Natural killer cell (primary cell): ENCODE measurements at places on chromosomes 7 and 10.

GRCh38 chr7:21603972-21604749 is 61.3 kb downstream of the DNAH11 start:
- no peak for DNase-seq
- H3K27ac ChIP-seq = no peak overlapping the region
- H3K36me3 ChIP-seq = no peaks in the 10 kb centered on the region

DNA sequence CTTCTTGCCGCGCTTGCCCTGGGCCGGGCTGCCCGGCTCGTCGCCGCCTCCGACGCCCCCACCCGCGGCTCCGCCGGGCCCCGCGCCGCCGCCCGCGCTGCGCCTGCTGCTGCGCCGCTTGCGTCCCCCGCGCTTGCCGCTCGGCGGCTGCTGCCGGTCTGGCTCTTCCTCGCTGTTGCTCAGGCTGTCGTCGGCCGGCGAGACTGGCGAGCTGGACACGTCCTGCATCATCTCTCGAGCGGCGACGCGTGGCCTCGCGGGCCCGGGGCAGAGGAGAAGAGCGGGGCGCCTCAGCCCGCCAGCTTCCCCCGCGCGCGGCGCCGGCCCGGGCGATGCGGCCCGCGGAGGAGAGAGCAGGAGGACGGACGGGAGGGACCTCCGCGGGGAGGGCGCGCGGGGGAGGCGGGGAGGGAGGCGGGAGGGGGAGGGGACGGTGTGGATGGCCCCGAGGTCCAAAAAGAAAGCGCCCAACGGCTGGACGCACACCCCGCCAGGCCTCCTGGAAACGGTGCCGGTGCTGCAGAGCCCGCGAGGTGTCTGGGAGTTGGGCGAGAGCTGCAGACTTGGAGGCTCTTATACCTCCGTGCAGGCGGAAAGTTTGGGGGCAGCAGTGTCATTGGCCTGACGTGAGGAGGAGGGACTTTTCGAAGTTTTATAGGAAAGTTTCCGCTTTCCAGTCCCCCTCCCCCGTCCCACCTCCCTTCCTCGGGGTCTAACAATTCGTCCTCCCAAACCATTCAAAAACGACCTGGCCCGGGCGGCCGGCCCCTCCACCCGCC is at the start of gene TWIST1:
TSS of gene TWIST1 (minus strand) at position 546 of the 779 bp plus-strand sequence. CDS start at position 231, 315 bp downstream.
- H3K4me1 ChIP-seq = peaks cover 24% of the 10 kb centered on the region
- no peak within 1 kb of the TSS for H3K27ac ChIP-seq
- H3K4me3 ChIP-seq = peak within 1 kb of the TSS; percentile 13
- no peaks in the 10 kb centered on the region for H3K36me3 ChIP-seq
- peaks cover 74% of the 10 kb centered on the region for H3K27me3 ChIP-seq

DNA sequence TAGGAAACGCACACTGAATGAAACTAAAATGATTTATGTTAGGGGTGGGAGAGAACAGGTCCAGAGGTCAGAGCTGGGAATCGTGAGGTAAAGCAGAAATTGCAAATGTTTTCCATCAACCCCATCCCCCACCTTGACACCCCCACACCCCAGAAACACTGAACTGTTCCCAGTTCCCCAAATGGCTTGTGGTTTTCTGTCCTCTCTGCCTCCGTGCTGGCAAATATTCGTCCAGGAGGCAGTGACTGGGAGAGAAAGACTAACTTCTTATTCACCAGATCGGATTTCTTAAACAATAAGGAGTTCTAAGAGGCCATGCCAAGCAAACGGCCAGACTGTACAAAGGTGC is 730 bp upstream of the RASSF4 start:
- H3K4me3 ChIP-seq = peak overlapping the region; percentile 88
- peak overlapping the region; percentile 62 for H3K27ac ChIP-seq
- peaks cover 6% of the 10 kb centered on the region for H3K36me3 ChIP-seq
- no peaks in the 10 kb centered on the region for H3K27me3 ChIP-seq
- peaks cover 48% of the 10 kb centered on the region for H3K4me1 ChIP-seq
- DNase-seq = no peak

GRCh38 chr10:124116771-124117510 is 23.5 kb upstream of the CHST15 start:
- peaks cover 18% of the 10 kb centered on the region for H3K4me1 ChIP-seq
- H3K36me3 ChIP-seq = no peaks in the 10 kb centered on the region
- no peak for DNase-seq
- no peaks in the 10 kb centered on the region for H3K27me3 ChIP-seq
- no peak overlapping the region for H3K27ac ChIP-seq
- no peak overlapping the region for H3K4me3 ChIP-seq

DNA sequence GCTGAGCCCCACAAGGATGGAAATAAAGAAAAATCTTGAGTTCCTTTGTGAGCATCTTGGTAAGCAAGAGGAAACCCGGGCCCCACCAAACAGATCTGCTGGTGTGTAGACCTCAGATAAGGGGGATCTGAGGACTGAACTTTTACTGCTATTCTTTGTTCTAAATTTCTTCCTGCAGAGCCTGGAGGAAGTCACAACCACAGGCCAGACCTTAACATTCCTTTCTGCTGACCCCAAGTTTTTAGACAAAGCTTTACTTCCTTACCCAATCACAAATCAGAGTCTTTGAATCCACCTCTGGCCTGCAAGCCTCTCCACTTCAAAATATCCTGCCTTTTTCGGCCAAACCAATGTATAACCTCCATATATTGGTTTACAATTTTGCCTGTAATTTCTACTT is 352.6 kb upstream of the AUTS2 start:
- no peaks in the 10 kb centered on the region for H3K4me1 ChIP-seq
- no peak overlapping the region for H3K27ac ChIP-seq
- no peak overlapping the region for H3K4me3 ChIP-seq
- no peaks in the 10 kb centered on the region for H3K36me3 ChIP-seq
- no peaks in the 10 kb centered on the region for H3K27me3 ChIP-seq

DNA sequence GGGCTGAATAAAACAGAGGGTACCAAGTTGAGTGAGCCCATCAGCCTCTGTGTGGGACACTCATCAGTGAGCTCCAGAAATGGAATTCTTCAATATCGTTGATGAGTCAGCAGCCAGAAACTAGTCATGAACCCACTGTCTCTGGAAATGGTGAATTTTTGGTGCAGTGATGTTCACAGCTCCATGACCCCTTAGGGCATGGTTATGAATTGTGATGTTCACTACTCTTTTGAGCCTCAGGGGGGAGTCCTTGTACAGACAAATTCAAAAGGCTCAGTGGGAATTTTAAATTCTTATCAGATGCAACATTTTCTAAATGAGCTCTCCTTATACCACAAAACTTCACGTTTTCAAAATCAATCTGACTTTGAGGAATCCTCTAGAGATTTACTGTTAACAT is 335.7 kb downstream of the PHTF2 start:
- no peaks in the 10 kb centered on the region for H3K36me3 ChIP-seq
- DNase-seq = no peak
- H3K27me3 ChIP-seq = no peaks in the 10 kb centered on the region
- H3K27ac ChIP-seq = no peak overlapping the region

DNA sequence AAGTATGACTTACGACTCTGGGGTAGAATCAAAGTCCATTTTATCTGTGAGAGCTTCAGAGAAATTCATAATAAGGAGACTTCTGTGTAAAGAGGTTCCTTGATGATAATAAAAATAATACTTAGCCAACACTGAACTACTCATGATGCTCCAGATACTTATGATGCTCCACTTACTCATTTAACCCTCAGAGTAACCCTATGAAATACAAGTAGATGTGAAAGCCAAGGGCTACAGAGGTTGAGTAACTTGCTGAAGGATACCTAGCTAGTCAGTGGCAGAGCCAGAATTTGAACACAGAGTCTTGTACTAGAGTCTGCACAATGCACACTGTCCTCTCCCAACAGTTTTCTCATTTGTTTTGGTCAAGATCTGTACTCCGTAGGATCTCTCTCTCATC is 89.5 kb downstream of the HECW1 start:
- H3K4me1 ChIP-seq = no peaks in the 10 kb centered on the region
- no peaks in the 10 kb centered on the region for H3K27me3 ChIP-seq
- DNase-seq = no peak
- no peak overlapping the region for H3K27ac ChIP-seq
- H3K4me3 ChIP-seq = no peak overlapping the region

GRCh38 chr7:94298943-94299342 is 95.8 kb upstream of the COL1A2 start:
- H3K4me3 ChIP-seq = no peak overlapping the region
- H3K36me3 ChIP-seq = no peaks in the 10 kb centered on the region
- H3K27ac ChIP-seq = no peak overlapping the region
- H3K27me3 ChIP-seq = no peaks in the 10 kb centered on the region
- no peak for DNase-seq

- H3K27ac ChIP-seq = no peak overlapping the region
- DNase-seq = no peak
- H3K4me1 ChIP-seq = peaks cover 16% of the 10 kb centered on the region
- no peaks in the 10 kb centered on the region for H3K27me3 ChIP-seq
- H3K4me3 ChIP-seq = no peak overlapping the region
These were observed 96.2 kb downstream of the GLCCI1 start for GRCh38 chr7:8064828-8065227.

- H3K36me3 ChIP-seq = no peaks in the 10 kb centered on the region
- H3K27me3 ChIP-seq = peaks cover 12% of the 10 kb centered on the region
- no peak for DNase-seq
- no peak overlapping the region for H3K27ac ChIP-seq
These were observed 151.2 kb upstream of the TNRC18 start for GRCh38 chr7:5574770-5575269.

DNA sequence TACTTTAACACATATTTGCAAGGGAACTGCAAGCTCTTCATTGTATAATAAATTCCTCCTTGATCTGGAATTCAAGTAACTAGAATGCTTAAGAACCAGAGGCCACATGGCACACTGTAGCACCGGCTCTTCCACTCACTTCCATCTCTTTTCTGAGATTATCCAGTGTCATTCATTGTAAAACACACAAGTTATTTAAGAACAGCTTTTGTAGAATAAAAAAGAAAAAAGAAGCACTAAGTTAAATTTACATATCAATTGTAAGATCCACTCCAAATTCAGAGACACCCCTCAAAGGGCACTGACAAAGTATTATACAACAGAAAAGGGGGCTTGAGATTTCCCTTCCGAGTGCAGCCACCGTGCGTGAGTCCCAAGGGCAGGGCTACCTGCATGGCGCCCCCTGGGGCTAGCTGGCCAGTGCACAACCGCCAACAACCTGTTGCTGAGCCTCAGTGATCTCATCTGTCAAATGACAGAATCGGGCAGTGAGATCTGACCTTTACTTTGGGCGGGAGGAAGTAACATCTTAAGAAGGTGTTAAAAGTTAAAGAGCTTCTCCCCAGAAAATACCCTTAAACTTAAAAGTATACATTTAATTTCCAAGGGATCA is 12.5 kb downstream of the GLI3 start:
- no peak for DNase-seq
- H3K27me3 ChIP-seq = peaks cover 13% of the 10 kb centered on the region

DNA sequence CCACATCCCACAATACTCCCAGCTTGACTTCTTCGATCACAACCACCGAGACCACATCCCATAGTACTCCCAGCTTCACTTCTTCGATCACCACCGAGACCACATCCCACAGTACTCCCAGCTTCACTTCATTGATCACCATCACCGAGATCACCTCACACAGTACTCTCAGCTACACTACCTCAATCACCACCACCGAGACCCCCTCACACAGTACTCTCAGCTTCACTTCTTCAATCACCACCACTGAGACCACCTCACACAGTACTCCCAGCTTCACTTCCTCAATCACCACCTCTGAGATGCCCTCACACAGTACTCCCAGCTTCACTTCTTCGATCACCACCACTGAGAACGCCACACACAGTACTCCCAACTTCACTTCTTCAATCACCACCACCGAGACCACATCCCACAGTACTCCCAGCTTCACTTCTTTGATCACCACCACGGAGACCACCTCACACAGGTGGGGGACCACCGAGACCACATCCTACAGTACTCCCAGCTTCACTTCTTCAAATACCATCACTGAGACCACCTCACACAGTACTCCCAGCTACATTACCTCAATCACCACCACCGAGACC is 8.6 kb downstream of the MUC3A start:
- H3K36me3 ChIP-seq = no peaks in the 10 kb centered on the region
- no peak overlapping the region for H3K4me3 ChIP-seq
- no peaks in the 10 kb centered on the region for H3K27me3 ChIP-seq
- H3K4me1 ChIP-seq = no peaks in the 10 kb centered on the region
- H3K27ac ChIP-seq = no peak overlapping the region
- DNase-seq = peak; percentile 35

GRCh38 chr10:80407812-80408241 is 524 bp upstream of the PRXL2A start:
- H3K4me3 ChIP-seq = peak overlapping the region; percentile 56
- peak; percentile 35 for DNase-seq
- no peaks in the 10 kb centered on the region for H3K27me3 ChIP-seq
- peaks cover 15% of the 10 kb centered on the region for H3K4me1 ChIP-seq
- H3K36me3 ChIP-seq = no peaks in the 10 kb centered on the region
- no peak overlapping the region for H3K27ac ChIP-seq

DNA sequence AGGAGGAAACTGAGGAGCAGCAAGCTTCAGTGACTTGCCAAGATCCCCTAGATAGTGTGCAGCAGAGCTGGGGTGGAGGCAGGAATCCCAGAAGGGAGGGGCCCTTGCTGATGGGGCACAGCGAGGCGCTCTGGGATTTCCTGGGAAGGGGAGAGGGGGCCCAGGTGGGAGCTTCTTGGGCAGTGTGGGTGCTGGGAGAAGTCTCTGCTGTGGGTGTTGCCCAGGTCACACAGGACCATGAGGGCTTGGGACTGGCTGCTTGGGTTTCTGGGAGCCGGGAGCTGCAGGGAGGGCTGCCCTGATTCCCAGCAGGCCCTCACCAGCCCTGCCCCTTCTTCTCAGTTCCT is 55.2 kb downstream of the TSPAN15 start:
- no peaks in the 10 kb centered on the region for H3K36me3 ChIP-seq
- H3K4me1 ChIP-seq = peaks cover 7% of the 10 kb centered on the region
- no peak overlapping the region for H3K4me3 ChIP-seq
- no peaks in the 10 kb centered on the region for H3K27me3 ChIP-seq
- H3K27ac ChIP-seq = no peak overlapping the region
- no peak for DNase-seq

DNA sequence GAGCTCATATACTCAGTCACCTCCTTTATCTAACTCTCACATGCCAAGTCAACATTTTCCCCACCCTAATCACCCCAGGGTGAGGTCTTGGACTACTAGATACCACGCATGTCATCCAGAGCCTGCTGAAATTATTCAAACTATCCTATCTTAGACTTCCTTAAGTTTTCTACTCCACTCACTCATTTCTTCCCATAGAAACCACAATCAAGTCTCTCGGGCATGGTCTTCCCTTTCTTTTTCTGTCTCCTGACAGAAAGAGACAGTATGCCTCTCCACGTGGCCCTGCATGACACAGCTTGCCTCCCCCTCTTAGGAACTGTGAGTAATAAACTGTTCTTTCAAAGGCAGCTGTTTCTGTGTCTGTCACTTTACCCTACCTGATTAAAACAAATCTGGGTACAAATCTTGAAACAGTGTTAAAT is 29.4 kb downstream of the TAS2R41 start:
- no peak overlapping the region for H3K27ac ChIP-seq
- no peak for DNase-seq
- H3K4me3 ChIP-seq = no peak overlapping the region
- H3K4me1 ChIP-seq = no peaks in the 10 kb centered on the region
- no peaks in the 10 kb centered on the region for H3K36me3 ChIP-seq

DNA sequence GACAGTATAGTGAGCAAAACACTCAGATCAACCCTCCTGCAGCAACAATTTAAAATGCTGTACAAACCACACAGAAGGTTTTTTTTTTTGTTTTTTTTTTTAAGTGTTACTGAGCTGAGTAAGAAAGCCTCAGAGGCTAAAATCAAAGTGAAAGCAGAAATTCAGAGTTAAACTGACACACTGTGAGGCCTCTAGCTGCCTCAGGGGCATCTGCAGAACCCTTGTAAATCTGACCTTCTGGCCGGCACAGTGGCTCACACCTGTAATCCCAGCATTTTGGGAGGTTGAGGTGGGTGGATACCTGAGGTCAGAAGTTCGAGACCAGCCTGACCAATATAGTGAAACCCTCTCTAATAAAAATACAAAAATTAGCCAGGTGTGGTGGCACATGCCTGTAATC is 7.4 kb upstream of the GNA12 start:
- peaks cover 10% of the 10 kb centered on the region for H3K4me1 ChIP-seq
- H3K4me3 ChIP-seq = no peak overlapping the region
- H3K36me3 ChIP-seq = no peaks in the 10 kb centered on the region
- no peaks in the 10 kb centered on the region for H3K27me3 ChIP-seq
